Ureter (tissue), 1 donor: ENCODE measurements at places on chromosomes 5 and 9.

DNA sequence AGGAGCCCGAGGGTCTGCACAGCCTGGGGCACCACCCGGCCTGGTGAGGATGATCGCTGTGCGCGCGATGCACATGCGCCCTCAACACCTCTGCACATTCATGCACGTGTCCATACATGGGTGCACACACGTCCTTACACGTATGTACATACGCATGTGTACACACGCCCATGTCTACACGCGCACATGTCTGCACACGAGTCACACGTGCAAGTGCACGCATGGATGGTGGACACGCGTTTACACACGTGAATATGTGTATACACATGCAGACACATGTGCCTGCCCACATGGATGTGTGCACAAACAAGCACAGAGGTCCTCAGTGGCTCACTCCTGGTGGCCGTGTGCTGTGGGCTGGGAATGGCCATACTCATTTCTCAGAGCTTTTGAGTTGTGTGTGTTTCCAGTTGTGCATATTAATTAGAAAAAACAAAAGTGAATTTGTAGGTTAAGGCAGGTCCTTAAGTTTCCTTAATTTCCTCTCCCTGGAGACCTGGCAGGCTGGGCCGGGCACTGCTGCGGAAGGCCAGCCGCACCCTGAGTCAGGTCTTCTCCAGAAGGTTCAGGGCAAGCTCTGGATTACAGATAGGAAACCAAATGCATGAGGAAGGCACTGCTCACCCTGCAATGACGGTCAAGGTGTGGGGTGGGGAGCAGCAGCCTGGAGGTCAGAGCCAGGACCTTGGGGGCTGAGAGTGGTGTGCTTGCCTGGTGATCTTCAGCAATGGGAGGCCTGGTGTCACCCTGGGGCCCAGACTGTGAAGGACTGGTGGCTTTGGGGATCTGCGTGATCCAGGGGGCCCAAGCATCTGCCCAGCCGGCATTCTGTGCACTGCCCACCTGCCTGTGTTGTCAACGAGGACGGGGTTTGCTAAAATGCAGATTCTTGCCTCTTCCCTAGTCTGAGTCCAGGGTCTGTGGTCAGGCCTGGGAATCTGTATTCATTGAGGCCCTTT lies 1.3 kb upstream of the RNU6ATAC start:
- no peak for DNase-seq

- peak; percentile 70 for DNase-seq
Measured at GRCh38 chr5:151234476-151235238, 10.8 kb upstream of the CCDC69 start.

DNA sequence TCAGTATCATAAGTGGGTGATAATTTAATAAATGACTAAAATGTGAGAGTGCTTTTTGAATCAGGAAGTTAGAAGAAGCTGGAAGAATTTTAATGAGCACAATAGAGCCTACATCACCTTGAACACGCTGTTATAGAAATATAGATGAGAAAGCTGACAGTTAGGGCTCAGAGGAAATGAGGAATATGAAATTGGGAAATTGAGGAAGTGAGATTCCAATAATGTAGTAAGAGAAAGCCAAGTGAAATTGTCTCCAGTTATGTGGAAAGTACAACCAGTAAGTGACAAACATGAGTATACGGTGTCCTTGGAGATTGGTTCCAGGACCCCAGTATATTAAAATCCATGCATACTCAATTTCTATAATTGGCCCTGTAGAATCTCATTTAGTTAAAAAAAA lies 235.9 kb upstream of the FAM174A start:
- DNase-seq = no peak

GRCh38 chr9:112332977-112333638 lies at the start of gene PTBP3:
Gene PTBP3 (minus strand): TSS chr9:112333619. CDS start chr9:112297865, 35,754 bp downstream.
- DNase-seq = peak; percentile 88

GRCh38 chr5:55063220-55063863 lies 39.1 kb upstream of the GZMA start:
- DNase-seq = no peak

DNA sequence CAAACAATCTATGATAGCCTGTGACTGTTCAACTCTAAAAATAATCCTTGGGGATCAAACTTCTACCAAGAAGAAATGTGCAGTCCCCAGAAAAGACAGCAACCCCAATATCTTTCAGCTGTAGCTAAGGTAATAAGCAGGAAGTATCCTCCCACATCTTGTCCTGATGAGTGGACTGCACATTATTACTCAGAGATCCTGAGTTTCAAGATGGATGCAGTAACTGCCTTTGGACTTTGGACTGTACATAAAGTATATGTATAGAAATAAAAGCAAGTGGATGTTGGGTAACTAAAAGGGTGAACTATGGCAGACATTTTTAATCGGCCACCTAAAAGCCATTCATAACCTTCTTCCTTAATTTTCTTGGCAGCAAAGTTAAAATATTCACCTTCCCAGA lies 45.1 kb downstream of the SMIM23 start:
- DNase-seq = no peak

DNA sequence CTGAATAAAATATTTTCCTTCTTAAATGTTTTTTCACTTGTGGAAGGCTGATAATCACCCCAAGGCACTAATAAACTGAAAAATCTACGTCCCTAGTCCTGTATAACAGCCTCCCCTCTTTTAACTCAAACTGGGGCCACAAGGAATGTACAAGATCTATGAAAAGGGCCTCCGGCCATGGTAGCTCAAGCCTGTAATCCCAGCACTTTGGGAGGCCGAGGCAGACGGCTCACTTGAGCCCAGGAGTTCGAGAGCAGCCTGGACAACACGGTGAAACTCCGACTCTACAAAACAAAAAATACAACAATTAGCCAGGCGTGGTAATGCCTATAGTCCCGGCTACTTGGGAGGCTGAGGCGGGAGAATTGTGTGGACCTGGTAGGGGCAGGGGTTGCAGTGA lies 23.6 kb downstream of the RNF145 start:
- DNase-seq = no peak

DNA sequence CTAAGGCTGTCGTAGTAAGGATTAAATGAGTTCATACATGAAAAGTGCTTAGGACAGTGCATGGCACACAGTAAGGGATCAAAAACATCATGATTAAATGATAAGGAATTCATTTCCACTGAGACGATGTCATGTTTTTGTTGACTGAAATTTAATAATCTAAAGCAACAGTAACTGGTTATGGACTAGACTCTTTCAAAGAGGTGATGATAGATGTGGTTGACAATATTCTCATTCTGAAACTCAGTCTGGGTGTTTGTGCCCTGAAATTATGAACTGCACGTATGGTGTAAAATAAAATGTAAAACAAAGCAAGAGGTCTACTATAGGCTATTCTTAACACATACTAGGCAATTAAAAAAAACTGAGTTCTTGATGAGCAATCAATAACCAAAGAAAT lies 280.0 kb downstream of the DENND1A start:
- no peak for DNase-seq

DNA sequence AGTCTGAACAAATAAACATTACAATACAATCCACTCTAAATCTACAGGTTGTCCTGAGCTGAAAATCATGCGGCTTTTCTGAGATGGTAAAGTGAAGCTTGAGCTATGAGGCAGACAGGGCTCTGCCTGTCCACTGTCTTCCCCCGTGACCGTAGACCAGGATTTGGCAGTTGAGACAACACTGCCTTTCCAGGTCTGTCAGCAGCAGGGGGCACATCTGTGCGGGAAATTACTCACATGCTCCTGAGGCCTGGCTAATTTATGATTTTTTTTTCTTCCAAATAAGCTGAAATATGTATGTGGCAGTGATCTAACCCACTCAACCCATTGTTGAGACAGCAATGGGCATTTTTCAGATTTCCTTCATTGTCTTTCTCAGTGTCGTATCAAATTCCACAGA lies 307.9 kb downstream of the FBXL7 start:
- DNase-seq = no peak

DNA sequence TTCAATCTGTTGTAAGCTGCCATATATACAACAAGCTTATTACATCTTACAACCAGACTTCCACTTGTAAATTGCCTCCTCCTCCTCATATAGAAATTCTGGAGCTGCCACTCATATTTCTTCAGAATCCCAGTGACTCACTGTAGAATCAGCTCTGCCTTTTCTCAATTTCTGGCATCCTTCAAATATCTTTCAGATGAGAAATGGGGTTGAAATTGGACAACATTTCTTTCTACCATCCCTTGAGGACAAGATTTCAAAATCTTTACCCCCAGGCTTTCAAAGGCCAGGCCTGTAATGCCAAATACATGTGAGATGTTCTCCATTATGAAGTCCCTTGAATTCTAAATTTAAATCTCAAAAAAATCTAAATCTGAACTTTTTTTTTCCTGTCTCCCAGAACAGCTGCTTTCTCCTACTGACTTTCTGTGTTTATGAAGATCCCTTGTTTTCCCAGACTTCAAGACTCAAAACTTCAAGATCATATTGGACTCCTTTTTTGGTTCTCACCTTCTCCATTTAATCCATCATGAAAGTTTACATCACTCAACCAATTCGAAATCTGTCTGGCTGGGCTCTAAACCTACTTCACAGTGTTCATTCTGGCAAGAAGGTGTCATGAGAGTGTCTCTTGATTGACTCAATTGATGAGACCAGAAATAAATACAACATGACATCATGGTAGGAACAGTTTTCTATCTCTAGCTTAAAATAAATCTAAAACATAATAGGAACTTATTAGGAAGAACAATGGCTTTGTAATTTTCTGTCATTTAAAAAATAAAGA lies 109.8 kb downstream of the HMHB1 start:
- no peak for DNase-seq

- no peak for DNase-seq
Measured at GRCh38 chr9:89174291-89174690, 4.3 kb downstream of the SHC3 start.

- no peak for DNase-seq
Measured at GRCh38 chr5:56751572-56752313, 63.6 kb upstream of the MAP3K1 start.

GRCh38 chr5:151224372-151224771 lies 480 bp upstream of the CCDC69 start:
- DNase-seq = no peak

GRCh38 chr9:117000834-117001233 lies 313.7 kb downstream of the TRIM32 start:
- no peak for DNase-seq

GRCh38 chr9:97484134-97484533 lies 17.3 kb upstream of the TMOD1 start:
- no peak for DNase-seq

DNA sequence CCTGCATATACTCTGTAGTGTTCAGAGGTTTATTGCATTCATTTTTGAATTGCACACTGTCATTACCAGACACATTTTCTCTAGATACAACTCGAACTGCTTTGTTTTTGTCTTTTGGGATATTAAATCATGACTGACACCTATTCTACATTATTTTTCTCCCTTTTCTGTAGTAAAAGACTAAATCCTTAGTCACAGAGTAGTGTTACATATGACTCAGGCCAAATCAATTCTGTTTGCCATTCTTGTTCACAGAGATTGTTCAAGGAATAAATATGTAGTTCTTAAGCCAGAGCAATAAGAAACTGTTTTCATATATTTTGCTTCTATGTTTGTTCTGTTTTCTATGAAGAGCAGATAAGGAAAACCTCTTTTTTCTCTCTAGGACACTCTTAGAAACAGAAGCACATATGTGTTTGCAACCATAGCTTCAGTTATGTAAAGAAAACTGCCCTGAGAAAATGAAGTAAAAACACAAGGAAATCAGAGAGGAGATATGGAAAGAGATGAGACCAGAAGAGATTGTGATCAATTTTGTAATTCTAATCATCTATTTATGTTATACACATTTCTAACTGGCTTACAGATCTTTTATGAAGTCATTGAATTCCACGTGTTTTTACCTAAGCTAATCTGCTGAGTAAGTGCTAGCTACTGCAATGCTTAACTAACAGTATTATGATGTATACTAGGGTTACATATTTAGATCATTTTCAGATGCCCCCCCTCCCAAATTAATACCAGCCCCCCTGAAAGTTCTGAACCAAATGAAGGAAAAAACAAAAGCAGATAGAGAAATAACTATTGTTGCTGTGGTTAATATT lies 1995.6 kb upstream of the CDH6 start:
- no peak for DNase-seq

GRCh38 chr5:103313056-103313455 lies 54.5 kb downstream of the MACIR start:
- DNase-seq = no peak
